Astrocyte (in vitro differentiated cells and primary cell): ENCODE measurements at places on chromosomes 13 and 19. TPM values are rescaled to one million over a fixed set of nuclear protein-coding genes. Genes with fewer than 3 reads are reported as not detected.

CALR3 gene
- not detected in 2 replicates for total RNA-seq

SERP2 gene
- total RNA-seq, result 2.4 and 3.5 TPM in 2 replicates

ZNF296 gene
- 3.0 and 3.1 TPM in 2 replicates for total RNA-seq

RFPL4AL1 gene
- not detected in 2 replicates for total RNA-seq

FAM124A gene
- total RNA-seq, result 0.96 and 1.1 TPM in 2 replicates

PNMA8A gene
- total RNA-seq, result 12.1 and 12.7 TPM in 2 replicates

GPC6 gene
- total RNA-seq, result 63.0 and 81.8 TPM in 2 replicates

LIG4 gene
- 14.8 and 15.5 TPM in 2 replicates for total RNA-seq

ZNF550 gene
- 13.4 and 13.5 TPM in 2 replicates for total RNA-seq

TMEM150B gene
- total RNA-seq, result not detected in 2 replicates

IGSF23 gene
- total RNA-seq, result not detected in 2 replicates

C19orf38 gene
- total RNA-seq, result 0.23 and 0.58 TPM in 2 replicates

ZNF77 gene
- total RNA-seq, result 1.4 and 1.5 TPM in 2 replicates

OVOL3 gene
- total RNA-seq, result not detected in 2 replicates

AXL gene
- total RNA-seq, result 134 and 156 TPM in 2 replicates

KLK13 gene
- 0.32 TPM in 1 of 2 replicates, not detected in the other for total RNA-seq

PCDH8 gene
- 0.34 and 1.9 TPM in 2 replicates for total RNA-seq

SLC7A9 gene
- total RNA-seq, result 0.17 and 0.45 TPM in 2 replicates

SHANK1 gene
- not detected in 2 replicates for total RNA-seq

FFAR1 gene
- not detected in 2 replicates for total RNA-seq
